ENCODE measurements at places on chromosomes 2 and 18.
A peak's percentile ranks its signal among the peaks of the same experiment; 100 is the strongest.

DNA sequence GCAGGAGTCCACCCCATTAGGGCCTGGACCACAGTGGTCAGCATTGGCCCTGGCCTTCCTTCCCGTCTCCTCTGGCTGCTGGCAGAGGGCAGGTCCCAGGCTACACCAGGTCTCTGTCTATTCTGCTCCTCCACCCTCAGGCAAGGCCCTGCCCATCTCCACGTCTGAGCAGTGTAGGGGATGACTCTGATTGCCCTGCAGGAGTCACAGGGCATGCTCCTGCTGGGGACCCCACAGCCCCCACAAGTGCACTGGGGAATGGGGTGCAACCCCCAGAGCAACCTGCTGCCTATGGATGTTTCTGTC, 40.0 kb downstream of the STK25 start:
- no peak for DNase-seq

GRCh38 chr2:217604527-217605194, 398.1 kb downstream of the TNS1 start:
- DNase-seq: no peak

- no peak for DNase-seq
Measured at GRCh38 chr18:75210274-75211001, at the start of gene TSHZ1. TSHZ1 (plus strand) TSS chr18:75210797; CDS start chr18:75211877, 1,080 bp downstream.

DNA sequence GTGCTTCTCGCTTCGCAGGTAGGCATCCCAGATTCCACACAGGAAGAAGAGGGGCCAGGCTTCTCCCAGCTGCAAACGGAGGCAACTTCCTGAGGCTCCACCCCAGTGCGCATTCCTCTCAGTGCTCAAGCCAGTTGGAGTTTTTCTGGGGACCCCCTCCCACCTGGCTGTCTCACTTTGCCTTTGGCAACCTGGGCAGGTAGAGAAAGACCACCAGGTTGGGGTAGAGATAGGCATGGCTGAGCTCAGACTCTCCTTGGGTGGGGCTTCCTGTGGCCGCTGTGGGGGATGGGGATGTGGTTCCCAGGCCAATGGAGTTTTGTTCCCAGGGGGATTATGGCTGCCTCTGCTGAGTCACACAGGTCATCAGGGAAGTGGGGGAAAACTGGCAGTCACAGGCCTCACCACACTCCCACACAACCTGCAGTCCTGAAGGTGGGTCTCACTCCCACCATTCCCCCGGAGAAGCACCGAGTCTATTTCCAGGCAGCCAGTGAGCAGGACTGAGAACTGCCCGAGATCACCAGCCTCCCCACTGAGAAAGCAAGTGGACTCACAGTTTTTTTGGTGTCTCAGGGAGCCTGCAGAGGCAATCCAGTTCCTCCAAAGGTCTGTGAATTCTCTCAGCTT, 38.1 kb downstream of the SLC39A10 start:
- no peak for DNase-seq

DNA sequence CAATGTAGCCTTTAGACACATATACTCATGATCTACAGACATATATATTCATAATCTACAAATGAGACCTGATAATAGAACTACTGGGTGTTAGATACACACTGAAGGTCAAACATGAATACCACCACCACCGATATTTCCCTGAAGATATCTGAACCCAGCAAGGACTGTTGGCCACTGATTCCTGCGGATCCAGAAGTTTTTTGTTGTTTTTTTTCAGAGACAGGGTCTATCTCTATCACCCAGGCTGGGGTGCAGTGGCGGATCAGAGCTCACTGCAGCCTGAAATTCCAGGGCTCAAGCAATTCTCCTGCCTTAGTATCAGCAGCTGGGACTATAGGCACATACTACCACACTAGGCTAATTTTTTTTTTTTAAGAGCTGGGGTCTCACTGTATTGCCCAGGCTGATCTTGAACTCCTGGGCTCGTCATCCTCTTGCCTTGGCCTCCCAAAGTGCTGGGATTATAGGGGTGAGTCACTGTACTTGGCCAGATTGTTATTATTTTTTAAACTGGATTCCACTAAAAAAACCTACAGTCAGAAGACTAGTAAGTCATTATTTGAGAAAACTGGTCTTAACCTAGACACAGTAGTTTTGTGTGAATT, 1.8 kb downstream of the METTL5 start:
- no peak for DNase-seq

DNA sequence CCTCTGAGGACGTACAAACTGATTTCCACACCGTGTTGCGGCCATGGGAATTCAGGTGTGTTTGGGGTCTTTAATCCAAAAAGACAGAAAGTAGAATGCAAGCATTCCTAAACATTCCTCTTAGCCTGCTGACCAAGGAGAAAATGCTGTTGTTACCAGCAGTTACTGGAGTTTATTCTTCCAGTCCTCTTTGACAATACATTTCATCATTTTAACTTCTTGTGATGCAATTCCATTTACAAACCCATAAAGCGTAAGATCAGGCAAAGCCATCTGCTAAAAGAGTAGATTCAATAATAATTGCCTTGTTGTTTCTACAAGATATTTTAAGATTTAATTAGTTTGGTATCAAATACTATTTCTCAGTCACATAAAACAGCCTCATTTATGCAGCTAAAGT, 32.7 kb downstream of the SPIRE1 start:
- no peak for DNase-seq

DNA sequence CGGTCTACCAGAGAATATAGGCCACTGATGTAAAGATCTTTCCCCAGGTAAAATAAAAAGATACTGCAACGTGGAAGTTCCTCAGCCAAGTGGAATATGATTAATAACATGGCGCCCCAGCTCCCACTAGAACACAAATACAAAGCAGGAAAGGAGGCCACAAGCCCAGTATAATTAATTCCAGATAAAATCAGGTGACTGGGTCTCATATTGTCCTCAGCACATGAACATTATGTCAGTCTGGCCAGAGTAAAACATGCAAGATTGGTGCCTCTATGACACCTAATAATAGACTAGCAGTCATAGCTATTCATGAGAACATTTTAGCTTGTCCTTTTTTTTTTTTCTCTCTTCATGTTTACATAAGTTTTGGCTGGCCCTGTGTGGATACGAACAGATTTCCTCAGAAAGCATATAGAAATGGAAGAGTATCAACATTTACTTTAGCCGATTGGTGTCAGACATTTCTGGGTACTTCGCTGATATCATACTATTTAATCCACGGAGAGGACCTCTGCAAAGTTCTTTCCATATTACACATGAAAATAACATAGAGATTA, 523.8 kb upstream of the SETBP1 start:
- no peak for DNase-seq

- no peak for DNase-seq
Measured at GRCh38 chr2:230542751-230543150, 126.8 kb downstream of the SP100 start.

DNA sequence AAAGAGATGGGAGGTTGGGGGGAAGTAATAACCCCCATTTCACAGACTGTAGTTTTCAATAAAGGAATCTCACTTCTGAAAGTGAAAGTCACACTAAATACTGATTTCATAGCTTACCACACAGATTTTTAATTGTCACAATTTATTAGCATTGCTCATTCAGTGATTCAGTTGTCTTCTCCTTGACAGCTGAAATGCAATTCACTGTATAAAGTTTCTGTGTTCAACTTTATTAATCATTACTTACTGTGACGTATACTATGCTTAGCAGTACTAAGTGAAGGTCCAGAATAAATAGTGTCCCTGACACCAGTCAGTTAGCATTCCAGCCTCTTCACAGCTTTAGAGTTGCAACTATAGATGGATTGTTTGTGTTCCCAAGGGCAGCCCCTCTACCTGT, 324.1 kb upstream of the CRIM1 start:
- no peak for DNase-seq

DNA sequence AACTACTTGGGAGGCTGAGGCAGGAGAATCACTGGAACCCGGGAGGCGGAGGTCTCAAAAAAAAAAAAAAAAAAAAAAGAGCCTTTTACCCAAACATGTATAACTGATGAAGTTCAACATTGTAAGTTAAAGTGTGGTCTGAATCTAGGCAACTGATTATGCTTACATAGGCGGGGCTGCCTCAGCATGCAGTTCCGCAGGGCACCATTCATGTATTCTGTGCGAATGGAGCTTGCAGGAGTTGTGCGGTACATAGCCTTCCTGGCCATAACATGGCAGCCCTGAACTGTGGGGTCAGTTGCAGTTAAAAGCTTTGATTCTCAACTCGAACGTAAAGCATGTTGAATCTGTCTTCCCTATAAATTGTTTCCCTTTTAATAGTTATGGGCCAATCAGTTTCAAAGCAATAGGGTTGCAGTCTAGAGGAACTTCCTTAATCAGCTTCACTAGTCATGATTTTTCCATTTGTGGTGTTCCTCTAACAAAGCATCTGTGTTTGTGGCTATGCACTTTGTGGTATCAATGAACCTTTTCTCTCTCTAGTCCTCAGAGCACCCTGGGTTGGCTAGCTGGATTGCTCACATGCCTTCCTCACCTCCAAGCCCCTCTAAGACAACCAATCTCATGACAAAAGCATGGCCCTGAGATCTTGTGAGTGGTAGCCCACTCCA, 30.6 kb upstream of the CEP68 start:
- no peak for DNase-seq

DNA sequence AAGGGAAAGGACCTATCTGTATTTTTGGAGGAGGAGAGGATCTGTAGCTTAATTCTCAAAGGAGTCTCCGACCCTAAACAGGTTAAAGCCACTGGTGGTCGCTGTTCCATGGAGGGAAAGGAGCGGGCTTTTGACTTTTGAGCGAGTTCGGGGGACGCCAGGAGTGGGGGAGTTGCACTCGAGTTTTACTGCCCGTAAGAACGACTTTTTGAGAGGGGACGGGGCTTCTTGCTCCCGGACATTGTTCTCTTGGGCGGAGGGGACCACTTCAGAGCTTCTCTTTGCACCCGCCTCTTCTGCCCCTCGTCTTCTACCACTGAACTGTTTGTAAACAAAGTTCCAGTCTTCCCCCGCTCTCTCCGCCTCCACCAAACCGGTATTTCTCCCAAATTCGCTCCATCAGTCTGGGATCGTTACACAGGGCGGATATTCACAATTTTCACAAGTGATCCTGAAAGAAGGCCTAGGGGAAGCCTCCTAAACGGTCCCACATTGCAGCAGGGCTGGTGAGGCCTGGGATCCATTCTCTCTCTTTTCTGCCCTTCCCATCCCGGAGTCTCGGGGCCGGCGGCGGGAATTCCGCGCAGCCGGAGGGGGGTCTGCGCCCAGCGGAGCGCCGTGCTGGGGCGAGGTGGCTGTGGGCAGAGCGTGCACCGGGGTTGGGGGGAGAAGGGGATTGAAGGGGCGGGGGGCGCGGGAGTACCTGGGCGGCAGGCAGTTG, 6.6 kb downstream of the DLX2 start:
- DNase-seq: no peak

- no peak for DNase-seq
Measured at GRCh38 chr2:173884025-173884802, 81.0 kb downstream of the SP3 start.

- DNase-seq: no peak
Measured at GRCh38 chr2:210912779-210913178, 356.4 kb downstream of the CPS1 start.

DNA sequence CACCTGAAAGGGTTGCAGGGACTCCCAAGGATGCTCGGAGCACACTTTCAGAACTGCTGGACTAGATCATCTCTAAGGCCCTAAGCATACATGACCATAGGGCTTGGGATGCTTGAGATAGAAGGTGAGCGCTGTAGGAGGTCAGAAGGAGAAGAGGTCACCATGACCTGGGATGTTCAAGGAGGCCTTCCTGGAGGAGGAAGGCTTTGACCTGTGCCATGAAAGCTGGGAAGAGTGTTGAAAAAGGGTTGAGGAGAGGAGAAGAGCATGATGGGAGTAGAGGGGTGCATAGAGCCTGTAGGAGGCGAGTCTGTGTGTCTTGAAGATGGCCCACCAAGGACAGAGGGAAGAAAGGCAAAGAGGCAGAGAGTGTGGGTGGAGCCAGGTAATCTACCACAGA, 222.4 kb downstream of the LOXHD1 start:
- no peak for DNase-seq

- no peak for DNase-seq
Measured at GRCh38 chr2:5908071-5908470, 215.9 kb downstream of the SOX11 start.

- no peak for DNase-seq
Measured at GRCh38 chr2:237819231-237819630, 20.7 kb downstream of the RBM44 start.

- no peak for DNase-seq
Measured at GRCh38 chr2:102473631-102474030, 605 bp downstream of the SLC9A4 start.

GRCh38 chr18:79476918-79477571, 81.3 kb downstream of the NFATC1 start:
- DNase-seq: no peak

GRCh38 chr2:112685271-112685884, 35.4 kb upstream of the NT5DC4 start:
- no peak for DNase-seq

DNA sequence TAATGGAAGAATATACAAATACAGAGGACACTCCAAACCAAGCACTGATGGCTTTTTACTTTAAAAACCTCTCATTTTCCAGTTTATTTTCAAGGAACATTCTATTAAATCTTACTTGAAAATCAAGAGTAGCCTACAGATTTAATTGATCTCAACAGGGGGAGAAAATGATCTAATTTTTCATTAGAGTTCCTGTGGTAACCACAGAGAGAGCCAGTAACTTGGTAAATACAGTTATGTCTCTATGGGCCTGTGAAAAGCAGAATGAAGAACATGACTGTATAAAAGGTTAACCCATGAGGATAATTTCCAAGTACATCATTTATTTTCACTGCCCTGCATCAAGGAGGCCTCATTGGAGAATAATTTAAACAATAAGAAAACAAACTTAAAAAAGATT, 39.8 kb upstream of the ITPRID2 start:
- DNase-seq: no peak

DNA sequence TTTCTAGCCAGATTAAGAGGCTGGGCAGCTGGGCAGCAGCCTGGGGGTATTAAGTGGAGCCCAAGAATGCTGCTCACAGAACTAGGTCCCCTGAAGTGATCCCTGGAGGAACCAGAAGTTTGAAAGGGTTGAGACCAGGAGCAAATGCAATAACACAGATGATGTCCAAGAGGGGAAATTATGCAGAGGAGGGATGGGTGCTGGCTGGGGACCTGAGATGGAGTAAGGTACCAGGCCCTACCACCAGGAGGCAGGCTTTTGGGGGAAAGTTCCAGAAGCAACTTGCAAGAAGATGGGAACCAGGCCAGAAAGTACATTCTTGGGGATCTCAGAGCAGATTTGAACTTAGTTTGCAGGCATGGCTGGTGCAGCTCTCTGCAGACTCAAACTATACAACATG, 175.1 kb downstream of the NCK2 start:
- DNase-seq: peak; percentile 34

- no peak for DNase-seq
Measured at GRCh38 chr18:48683197-48683596, 144.4 kb downstream of the CTIF start.

DNA sequence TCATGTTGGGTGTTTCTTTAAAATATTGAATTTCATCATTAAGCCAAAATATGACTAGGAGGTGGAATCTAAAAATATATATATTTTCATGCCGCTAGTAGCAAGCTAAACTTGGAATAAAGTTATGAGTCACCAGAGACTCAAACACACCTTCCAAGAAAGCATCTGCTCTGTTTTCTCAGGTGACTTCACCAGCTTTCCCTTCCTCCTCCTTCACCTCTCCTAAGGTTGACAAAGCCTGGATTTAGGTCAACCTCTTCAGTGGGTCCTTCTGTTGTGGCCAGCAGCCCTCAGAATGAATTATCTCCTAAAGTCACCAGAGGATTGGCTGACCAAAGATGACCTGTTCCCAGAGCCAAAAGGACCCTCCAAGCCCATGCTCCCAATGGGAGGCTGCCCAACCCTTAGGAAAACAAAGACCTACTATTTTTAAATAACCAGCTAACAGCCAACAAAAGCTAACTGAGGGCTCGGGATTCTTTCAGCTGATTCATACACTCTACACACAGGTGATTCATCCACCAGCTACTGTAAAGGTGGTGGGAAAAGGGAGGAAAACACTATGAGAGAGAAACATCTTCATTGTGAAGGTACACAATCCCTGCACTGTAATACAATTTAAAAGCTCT, 113.9 kb downstream of the MYO5B start:
- no peak for DNase-seq
